Testis (tissue), 5 donors: ENCODE measurements at places on chromosomes 3 and 15. TPM values are rescaled to one million over a fixed set of nuclear protein-coding genes. Genes with fewer than 3 reads are reported as not detected.

The SCN11A gene
- total RNA-seq = 3.5 TPM

The CCR9 gene
- total RNA-seq = 0.19 TPM

The SIDT1 gene
- 8.6 TPM for total RNA-seq

The MCTP2 gene
- total RNA-seq = 13.8 TPM

GRCh38 chr15:77564938-77565337 is 67.8 kb downstream of the LINGO1 start:
- no peak for DNase-seq
- peaks cover 5% of the 10 kb centered on the region for H3K4me1 ChIP-seq
- no peaks in the 10 kb centered on the region for H3K27me3 ChIP-seq
- H3K36me3 ChIP-seq = no peaks in the 10 kb centered on the region

DNA sequence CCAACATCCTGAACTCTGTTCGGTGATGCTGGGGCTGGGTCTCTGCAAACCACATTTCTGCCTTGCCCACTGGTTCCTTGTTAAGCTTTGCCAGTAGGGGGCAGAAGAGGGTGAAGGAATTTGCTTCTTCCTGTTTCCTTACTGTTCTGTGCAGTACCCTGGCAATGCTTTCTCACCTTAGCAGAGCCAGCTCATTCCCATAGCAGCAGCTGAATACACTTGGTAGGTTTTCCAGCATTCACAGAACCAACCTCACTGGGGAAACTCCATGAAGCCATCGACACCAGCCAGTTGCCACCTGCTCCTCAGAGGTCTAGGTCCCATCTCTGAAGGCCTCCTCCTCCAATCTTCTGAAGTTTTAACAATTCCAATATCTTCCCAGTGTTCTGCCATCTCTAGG is 308.4 kb downstream of the PDCD6IP start:
- no peak overlapping the region for H3K27ac ChIP-seq
- no peaks in the 10 kb centered on the region for H3K36me3 ChIP-seq
- no peaks in the 10 kb centered on the region for H3K27me3 ChIP-seq
- H3K4me1 ChIP-seq = no peaks in the 10 kb centered on the region
- DNase-seq = peak; percentile 54
